ENCODE measurements at places on chromosomes 7 and 10.

GRCh38 chr10:114285961-114286441 is 46.9 kb downstream of the VWA2 start:
- no peak for DNase-seq

DNA sequence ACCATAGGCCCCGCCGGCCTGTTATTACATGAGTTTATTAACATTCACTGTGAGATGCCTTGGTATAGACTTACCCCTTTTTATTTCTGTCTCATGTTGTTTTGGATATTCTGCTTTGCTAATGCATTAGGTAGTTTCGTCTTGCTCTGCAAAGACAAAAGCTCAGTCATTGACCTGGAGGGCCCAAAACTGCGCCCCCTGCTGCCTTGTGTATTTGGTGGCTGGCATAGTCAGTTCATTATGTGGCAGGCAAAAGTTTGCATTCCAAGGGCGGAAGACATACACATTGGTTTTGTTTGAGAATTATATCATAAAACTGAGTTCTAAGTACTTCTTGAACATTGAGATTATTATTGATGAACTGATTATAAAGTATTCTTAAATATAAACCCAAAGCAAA is 372.5 kb downstream of the SDK1 start:
- peak; percentile 13 for DNase-seq

DNA sequence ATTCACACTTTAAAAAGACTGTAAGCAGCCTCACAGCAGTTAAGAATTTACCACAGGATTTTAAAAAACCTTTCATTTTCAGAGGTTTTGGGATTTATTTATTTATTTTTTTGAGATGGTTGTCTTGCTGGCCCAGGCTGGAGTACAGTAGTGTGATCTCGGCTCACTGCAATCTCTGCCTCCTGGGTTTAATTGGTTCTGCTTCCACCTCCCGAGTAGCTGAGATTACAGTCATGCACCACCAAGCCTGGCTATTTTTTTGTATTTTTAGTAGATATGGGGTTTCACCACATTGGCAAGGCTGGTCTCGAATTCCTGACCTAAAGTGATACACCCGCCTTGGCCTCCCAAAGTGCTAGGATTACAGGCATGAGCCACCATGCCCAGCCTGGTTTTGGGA is 19.1 kb downstream of the MINDY4 start:
- no peak for DNase-seq

- peak; percentile 97 for DNase-seq
Measured at GRCh38 chr7:25179771-25180591, 48.3 kb downstream of the NPVF start.

DNA sequence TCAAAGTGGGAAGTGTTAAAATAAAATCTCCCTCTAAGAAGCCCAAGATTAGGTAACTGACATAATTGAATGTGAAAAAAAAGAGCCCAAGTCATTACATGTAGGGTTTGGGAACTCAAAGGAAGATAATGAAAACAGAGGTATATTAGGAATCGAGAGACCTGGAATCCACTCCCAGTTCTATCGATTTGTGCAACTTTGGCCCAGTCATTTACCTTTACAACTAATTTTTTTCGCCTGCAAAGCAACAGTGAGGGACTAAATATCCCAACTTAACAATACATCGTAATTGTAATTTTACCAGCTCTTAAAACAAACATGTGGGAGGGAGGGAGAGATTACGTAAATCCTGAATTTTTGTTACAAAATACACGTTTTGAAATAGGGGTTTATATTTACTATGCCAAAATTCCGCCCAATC is 1.4 kb downstream of the MINDY3 start:
- DNase-seq: no peak

GRCh38 chr10:98509745-98510144 is 63.0 kb upstream of the HPS1 start:
- DNase-seq: no peak

GRCh38 chr7:105011831-105012502 is 2.0 kb upstream of the KMT2E start:
- no peak for DNase-seq

DNA sequence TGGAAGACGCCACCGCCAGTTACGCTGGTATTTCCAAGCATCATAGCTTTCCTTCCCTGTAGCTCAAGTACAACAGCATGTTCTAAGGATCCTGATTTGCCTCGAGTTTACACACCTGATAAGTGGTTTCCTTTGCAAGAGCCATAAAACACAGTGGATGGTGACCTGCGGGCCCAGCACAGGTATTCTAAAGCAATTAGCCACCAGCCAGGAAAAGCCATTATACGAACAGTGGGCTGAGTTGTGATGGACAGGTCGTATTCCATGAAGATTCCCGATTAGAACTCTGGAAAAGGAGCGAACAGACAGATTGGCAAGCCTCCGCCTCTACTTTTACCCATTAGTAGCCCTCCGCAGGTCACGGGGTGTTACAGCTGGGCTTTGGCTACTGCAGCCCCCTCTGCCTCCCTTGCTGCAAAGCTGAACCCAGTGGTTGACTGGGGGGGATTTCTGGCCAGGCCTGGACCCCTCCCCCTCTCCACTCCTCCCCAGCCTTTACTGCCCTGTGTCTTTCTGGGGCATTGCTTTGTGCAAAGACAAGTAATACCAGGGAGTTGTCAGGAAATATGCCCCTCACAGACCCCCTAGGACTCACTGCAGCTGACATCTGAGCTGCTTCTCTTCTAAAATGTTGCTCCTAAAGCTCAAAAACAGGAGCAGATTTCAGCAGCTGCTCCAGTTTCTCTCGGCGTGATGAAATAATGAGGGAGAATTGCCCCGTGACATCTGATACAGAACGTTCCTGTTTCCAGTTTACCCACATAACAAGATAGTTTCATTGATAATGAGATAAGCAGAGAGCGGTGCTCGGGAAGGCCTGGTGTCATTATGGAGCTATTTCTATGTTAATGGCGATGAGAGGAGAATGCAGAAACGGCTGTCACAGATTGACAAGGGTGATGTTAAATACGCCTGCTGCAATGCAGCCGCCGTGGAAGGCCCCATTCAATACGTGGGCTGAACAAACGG is 214.4 kb downstream of the CCSER2 start:
- DNase-seq: no peak

GRCh38 chr10:51468424-51468823 is 231.0 kb downstream of the CSTF2T start:
- DNase-seq: no peak

GRCh38 chr7:4240520-4241303 is 441.4 kb upstream of the FOXK1 start:
- no peak for DNase-seq

DNA sequence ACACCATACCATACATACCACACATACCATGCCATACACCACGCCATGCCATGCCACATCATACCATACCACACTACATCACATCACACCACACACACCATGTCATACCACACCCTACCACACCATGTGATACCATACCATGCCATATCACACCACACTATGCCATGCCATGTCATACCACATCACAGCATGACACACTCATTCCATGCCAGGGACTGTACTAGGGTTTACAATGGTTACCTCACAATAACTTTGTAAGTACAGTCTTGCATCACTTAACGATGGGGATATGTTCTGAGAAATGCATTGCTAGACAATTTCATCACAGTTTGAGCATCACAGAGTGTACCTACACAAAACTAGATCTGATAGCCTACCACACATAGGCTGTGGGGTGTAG is 14.5 kb downstream of the PYROXD2 start:
- no peak for DNase-seq

DNA sequence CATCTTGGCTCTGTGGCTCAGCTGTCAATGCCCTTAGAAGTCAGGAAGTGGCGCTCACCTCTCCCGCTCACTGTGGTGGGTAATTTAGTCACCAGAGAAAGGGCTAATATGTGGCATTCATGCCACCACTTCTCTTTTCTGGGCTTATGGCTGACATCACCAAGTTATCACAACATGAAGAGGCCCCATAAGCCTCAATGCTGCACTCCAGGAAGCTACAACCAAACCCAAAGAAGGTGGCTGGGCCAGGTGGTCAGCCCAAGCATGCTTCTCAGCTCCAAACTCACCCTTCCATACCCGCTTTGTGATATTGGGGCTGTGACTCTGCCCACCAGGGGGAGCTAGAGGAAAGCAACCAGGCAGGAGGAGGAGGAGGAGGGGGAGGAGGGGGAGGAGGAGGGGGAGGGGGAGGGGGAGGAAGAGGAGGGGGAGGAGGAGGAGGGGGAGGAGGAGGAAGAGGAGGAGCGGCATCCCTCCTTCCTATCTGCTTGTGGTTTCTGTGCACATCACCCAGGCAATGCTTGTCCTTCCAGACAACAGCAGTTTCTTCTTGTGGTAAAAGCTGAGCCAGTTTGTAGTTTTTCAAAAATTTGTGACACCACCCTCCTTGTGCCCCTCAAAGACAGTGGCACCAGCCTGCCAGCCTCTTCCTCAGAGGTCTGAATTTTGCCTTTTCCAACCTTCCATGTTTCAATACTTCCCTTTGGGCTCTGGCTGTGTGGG is 42.1 kb downstream of the CYP26A1 start:
- DNase-seq: peak; percentile 7

GRCh38 chr10:124652200-124652599 is 92.0 kb downstream of the FAM53B start:
- no peak for DNase-seq

DNA sequence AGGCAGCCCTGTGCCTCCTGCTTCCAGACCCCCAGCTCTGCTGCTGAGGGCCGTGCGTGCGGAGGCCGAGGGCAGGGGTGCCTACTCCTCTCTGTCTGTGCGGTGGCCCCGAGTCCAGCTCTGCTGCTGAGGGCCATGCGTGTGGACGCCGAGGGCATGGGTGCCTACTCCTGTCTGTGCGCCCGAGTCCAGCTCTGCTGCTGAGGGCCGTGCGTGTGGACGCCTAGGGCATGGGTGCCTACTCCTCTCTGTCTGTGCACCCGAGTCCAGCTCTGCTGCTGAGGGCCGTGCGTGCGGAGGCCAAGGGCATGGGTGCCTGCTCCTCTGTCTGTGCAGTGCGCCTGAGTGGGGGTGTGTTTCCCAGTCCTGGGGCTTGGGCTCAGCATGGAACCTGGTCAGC is 142.7 kb downstream of the ZMYND11 start:
- DNase-seq: no peak

DNA sequence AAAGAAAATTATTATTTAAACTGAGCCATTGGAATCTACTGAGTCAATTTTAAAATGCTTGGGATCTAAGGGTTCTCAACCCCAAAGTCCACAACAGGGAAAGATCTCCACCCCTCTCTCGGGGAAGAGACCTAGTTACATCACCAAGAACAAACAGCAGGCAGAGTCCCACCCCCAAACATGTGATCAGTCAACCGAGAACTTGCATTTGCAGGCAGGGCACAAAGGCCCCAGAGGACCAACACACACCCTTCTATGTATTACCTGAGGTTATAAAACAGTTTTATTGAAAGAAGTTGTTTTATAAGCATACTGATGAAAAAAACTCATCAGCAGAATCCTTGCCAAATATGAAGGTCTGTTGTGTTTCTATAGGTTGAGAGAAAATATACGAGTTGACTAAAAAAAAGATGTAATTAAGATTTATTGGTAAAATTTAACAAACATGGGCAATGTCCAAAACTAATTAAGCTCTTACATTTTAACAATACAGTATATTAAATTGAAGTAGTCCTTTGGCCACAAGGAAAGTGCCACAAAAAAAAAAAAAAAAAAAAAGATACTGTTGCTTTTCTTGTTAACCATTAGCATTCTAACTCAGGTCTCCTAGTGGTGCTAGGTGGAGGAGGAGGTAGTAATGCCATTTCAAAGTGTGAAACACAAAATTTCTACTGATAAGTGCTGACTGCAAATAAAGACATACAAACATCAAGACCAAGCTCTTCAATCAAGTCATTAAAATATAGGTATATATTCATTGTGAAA is 975 bp upstream of the USP54 start:
- no peak for DNase-seq

DNA sequence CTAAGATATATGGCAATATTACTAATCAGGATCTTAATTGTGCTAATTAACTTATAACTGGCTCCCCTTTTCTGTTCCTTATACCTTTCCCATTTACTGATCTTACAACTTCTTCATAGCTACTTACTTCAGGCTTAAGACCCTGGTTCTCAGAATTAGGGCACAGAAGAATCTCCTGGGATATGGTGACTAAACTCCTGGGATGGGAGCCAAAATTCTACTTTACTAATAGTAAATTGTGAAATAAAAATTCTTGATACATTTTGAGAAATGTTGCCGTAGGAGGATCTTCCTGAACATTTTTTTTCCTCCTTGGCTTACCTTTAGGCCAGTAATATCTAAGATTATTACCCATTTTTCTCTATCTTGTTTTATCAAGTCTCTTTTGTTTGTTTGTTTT is 309.5 kb downstream of the ATRNL1 start:
- DNase-seq: no peak

DNA sequence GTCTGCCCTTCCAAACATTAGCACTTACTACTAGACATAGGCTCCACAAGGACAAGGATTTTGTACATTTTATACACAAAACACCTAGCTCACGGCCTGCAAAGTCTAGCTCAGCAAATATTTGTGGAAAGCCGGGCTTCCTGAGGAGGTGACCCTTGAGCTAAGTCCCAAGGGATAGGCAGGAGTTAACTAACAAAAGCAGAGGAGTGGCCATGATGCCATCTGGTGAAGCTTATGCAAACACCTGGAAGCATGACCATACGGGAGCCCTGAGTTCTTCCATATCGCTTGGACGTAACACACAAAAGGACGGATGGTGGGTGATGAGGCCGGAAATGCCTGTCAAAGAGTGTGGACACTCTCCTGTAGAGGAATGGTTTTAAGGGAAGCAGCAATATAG is 25.9 kb upstream of the YAE1 start:
- DNase-seq: no peak

- no peak for DNase-seq
Measured at GRCh38 chr10:22662733-22663330, 51.5 kb downstream of the PIP4K2A start.

DNA sequence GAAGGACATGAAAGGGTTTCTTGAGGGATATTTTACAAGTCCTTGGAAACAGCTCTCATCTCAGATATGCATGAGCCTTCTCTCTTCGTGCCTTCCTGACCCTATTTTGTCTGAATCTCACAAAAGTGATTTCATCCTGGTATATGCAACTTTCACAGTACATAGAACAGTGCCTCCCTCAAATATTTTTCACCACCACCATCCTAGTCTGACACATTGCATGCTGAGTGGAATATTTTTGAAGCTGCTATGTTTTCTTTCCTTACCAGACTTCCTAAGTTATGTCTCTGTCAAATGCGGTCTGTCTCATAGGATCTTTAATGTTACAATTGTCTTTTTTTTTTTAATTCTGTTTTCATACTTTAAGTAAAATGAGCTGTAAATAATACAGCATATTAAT is 673.3 kb upstream of the LRRN3 start:
- no peak for DNase-seq

GRCh38 chr7:82249979-82250378 is 193.6 kb downstream of the CACNA2D1 start:
- no peak for DNase-seq

GRCh38 chr10:99430116-99430450 is 341 bp downstream of the GOT1 start:
- no peak for DNase-seq

DNA sequence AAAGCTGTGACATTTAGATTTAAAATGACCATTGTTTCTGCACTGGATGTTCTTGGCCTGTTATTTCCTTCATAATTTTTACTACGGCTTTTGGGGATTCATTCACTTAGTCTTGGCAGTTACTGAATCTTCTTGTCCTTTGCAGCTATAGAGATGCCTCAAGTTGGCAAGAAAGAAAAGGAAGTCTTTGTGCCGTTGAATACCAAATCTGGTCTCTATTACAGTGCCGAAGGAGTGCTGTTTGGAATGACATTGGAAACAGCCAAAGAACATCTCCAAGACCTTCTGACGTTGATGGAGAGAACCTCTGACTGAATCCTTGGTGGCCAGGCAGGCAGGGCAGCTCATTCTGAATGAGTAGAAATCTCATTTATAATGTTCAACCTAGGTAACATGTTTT is 54.3 kb upstream of the NRP1 start:
- no peak for DNase-seq

GRCh38 chr10:28698075-28698474 is 20.8 kb downstream of the BAMBI start:
- no peak for DNase-seq

All from activated CD8-positive, alpha-beta memory T cell treated with anti-CD3 and anti-CD28 coated beads for 1 hour (primary cell).